Cardiac muscle cell (in vitro differentiated cells and primary cell): ENCODE measurements at places on chromosomes 13 and 19. TPM values are rescaled to one million over a fixed set of nuclear protein-coding genes. Genes with fewer than 3 reads are reported as not detected.

DNA sequence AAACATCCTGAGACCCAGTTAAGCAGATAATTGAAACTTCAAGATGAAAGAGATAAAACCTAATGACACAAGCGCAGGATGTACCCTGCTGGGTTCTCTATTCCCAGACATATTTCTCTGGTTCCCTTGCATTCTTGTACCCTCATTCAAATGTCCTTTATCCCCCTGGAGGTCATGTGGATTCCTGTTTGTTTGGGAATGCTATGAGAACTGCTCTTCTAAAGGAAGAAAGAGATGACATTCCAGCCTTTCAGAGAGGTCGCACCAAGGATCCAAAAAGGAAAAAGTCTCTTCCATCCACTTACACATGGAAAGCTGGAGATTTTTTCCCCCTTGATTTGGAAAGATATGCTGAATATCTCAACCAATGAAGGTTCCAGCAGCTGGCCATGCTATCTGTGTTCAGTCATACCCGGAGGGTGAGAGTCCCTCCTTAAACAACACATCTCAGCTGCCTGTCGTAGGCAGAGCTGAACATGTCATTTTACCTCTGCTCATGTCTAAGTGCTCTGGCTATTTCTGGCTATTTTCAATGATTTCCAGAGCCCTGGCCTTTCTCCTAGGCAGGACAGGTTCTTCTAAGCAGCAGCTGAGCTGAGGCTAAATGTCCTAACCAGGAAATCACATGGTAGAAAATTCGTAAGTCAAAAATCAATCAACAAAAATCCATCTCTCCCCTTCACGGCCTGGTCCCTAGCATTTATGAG, 52.5 kb downstream of the C13orf42 start:
- peaks cover 15% of the 10 kb centered on the region for H3K4me1 ChIP-seq
- peak overlapping the region; percentile 65 for H3K27ac ChIP-seq
- no peaks in the 10 kb centered on the region for H3K27me3 ChIP-seq

DNA sequence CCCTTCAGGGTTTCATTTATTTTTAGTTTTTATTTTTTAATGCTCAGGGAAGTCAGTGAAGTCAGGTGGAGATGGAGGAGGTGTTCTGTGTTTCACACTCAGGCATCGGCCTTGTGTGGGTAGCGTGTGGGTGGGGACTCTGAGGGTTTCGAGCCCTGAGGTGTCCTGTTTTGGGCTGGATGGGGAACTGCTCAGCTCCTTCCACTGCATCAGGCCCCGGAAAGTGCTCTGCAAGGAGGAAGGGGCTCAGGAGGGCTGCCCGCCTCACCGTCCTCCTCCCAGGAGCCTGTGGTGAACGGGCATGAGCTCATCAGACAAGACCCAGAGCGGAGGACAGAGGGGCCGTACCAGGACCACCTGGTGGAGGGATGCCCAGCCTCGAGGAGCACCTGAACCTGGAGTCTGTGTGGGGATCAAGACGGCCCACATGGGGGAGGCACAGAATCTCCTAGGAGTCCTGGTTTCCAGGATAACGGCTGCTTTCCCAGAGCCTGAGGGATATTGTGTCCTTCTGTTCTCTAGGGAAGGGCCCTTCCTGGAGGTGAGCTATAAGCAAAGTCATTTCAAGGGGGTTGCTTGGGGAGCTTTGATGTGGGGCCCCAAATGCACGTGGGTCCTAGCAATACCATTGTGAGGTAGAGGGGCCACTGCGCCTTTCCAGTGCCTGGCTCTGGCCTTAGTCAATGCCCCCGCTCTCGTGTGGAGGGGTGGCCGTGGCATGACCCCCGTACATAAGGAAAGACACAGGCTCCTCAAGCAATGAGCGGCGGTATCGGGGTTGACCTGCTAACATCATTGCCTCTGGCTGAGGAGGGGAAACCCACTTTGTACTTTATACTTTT, 13.5 kb upstream of the GAS6 start:
- no peaks in the 10 kb centered on the region for H3K36me3 ChIP-seq
- H3K4me1 ChIP-seq: peaks cover 25% of the 10 kb centered on the region
- no peaks in the 10 kb centered on the region for H3K27me3 ChIP-seq

DNA sequence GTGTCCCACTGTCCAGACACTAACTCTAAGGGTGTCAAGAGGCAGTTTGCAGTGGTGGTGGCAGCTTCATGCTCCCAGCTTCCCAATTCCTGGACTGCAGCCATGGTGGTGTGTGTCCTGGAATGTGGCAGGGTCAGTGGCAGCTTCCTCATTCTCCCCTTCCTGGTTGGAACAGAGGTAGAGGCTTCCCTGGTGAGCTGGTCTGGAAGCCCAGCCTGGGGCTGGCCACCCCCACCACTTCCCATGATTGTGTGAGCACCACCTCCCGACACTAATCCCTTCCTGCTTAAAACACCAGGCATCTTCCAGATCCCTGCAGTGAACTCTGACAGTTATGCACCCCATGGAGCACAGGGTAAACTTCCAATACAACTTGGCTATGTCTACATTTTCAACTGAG, 134.9 kb downstream of the RAP2A start:
- no peaks in the 10 kb centered on the region for H3K36me3 ChIP-seq
- H3K27me3 ChIP-seq: no peaks in the 10 kb centered on the region
- H3K4me3 ChIP-seq: no peak overlapping the region
- H3K27ac ChIP-seq: no peak overlapping the region

The CEACAM21 gene
- 2.8 and 4.4 TPM in 2 replicates for total RNA-seq

The CEACAM20 gene
- total RNA-seq: not detected in 2 replicates

The WASF3 gene
- 30.2 and 34.5 TPM in 2 replicates for total RNA-seq

DNA sequence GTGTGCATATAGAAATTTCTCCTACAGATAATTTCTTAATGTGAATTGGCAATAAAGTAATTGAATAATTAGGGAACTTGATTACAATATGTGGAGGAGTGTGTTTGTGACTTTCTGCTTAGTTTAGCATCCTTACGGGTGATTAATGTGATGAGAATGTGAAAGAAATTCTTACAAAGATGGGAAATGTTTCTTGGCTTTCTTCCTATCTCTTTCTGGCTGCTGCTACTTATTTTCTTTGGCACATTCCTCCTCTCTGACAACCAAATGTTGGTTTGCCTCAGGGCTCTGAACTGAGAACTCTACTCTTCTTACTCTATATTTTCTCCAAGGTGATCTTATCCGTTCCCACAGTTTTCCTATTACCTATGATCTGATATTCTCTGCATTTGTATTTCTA, 300.1 kb downstream of the TBC1D4 start:
- no peaks in the 10 kb centered on the region for H3K36me3 ChIP-seq
- H3K27ac ChIP-seq: no peak overlapping the region
- no peak overlapping the region for H3K4me3 ChIP-seq
- H3K4me1 ChIP-seq: no peaks in the 10 kb centered on the region
- no peaks in the 10 kb centered on the region for H3K27me3 ChIP-seq
- peak; percentile 93 for DNase-seq

DNA sequence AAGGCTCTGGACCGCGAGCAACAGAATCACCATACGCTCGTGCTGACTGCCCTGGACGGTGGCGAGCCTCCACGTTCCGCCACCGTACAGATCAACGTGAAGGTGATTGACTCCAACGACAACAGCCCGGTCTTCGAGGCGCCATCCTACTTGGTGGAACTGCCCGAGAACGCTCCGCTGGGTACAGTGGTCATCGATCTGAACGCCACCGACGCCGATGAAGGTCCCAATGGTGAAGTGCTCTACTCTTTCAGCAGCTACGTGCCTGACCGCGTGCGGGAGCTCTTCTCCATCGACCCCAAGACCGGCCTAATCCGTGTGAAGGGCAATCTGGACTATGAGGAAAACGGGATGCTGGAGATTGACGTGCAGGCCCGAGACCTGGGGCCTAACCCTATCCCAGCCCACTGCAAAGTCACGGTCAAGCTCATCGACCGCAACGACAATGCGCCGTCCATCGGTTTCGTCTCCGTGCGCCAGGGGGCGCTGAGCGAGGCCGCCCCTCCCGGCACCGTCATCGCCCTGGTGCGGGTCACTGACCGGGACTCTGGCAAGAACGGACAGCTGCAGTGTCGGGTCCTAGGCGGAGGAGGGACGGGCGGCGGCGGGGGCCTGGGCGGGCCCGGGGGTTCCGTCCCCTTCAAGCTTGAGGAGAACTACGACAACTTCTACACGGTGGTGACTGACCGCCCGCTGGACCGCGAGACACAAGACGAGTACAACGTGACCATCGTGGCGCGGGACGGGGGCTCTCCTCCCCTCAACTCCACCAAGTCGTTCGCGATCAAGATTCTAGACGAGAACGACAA, 1.8 kb downstream of the PCDH17 start:
- no peaks in the 10 kb centered on the region for H3K36me3 ChIP-seq
- peak; percentile 10 for DNase-seq
- no peaks in the 10 kb centered on the region for H3K4me1 ChIP-seq
- H3K27ac ChIP-seq: no peak overlapping the region
- peak overlapping the region; percentile 71 for H3K4me3 ChIP-seq
- peaks cover 36% of the 10 kb centered on the region for H3K27me3 ChIP-seq

- no peak overlapping the region for H3K27ac ChIP-seq
- H3K36me3 ChIP-seq: no peaks in the 10 kb centered on the region
- H3K4me1 ChIP-seq: peaks cover 5% of the 10 kb centered on the region
- H3K4me3 ChIP-seq: no peak overlapping the region
These were observed 2.8 kb downstream of the GRK1 start for GRCh38 chr13:113669755-113670341.

DNA sequence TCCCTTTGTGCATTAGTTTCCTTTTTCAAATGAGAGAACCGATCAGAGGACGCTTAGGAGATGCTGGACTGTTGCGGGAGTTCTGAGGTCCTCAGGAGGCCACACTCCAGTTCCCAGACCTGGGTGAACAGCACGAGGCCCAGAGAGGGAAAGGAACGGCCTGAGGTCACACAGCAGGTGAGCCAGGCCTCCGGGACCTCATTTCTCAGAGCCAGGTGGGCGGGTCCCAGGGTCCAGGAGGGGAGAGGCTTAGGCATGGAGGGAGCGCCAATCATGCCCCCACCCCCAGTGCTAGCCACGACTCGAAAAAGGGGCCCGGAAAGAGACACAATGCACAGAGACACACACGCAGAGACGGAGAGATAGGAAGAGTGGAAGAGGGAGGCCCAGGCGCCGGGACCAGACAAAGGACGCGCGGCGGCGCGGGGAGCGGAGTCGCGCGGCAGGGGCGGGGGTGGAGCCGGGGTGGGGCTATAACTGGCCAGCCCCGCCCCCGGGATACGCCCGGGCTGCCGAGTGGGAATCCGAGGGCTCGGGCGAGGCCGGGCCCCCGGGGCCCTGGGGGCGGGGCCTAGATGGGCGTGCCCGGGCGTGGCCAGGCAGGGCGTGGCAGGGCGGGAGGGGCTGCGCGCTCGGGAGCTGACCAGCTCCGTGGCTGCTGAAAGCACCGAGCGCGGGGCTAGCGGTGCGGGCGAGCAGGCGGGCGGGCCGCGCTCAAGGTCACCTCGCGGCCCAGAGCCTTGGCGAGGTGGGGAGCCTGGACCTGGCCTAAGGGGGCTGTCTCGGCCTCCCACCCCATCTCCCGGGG, 1.6 kb downstream of the ELAVL3 start:
- no peak overlapping the region for H3K27ac ChIP-seq
- H3K4me1 ChIP-seq: peaks cover 3% of the 10 kb centered on the region
- H3K36me3 ChIP-seq: no peaks in the 10 kb centered on the region
- no peak overlapping the region for H3K4me3 ChIP-seq

The CARS2 gene
- total RNA-seq: 58.2 and 93.5 TPM in 2 replicates

DNA sequence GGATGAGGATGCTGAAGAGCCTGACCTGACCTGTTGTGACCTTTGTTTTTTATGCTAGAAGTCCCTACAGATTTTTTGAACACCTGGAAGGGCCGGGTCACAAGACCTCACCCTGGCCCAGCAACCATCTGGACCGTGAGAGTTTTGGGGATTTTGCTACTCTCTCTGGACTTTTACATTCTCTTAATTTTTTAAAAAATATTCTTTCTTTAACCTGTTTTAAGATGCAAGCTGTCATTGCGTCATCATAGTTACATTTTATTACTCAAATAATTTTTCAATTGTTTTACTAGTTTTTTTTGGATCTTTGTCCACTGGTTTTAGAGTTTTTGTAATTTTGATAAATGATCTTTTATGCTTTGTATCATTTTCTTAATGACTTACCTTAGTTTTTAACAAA, 7.5 kb downstream of the DKKL1 start:
- no peak overlapping the region for H3K4me3 ChIP-seq
- no peak overlapping the region for H3K27ac ChIP-seq
- no peaks in the 10 kb centered on the region for H3K27me3 ChIP-seq

DNA sequence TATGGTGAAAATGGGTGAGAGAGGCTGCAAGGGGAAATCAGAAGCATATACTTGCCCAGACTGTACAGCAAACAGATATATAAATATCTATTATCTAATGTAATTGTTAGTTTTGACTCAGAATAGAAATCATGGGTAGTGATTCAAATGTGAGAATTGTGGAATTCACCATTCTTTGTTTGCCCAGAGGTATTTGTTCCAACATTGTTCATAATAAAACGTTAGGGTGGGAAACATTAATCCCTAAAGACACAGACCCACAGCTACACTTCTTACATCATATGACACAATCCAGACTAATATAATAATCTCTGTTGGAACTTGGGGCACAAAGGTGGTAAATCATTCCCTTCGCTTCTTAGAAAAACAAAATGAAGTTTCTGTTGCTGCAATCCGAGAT, 646.5 kb upstream of the SLITRK6 start:
- no peak overlapping the region for H3K4me3 ChIP-seq
- no peaks in the 10 kb centered on the region for H3K4me1 ChIP-seq
- no peaks in the 10 kb centered on the region for H3K36me3 ChIP-seq
- no peaks in the 10 kb centered on the region for H3K27me3 ChIP-seq

The ANGPTL8 gene
- 1.5 TPM in 1 of 2 replicates, not detected in the other for total RNA-seq

The RNF225 gene
- total RNA-seq: 3.1 TPM in 1 of 2 replicates, not detected in the other

GRCh38 chr13:91572439-91572838, 174.0 kb downstream of the GPC5 start:
- H3K4me3 ChIP-seq: no peak overlapping the region
- DNase-seq: no peak
- no peak overlapping the region for H3K27ac ChIP-seq
- H3K27me3 ChIP-seq: no peaks in the 10 kb centered on the region
- no peaks in the 10 kb centered on the region for H3K36me3 ChIP-seq

GRCh38 chr19:8320564-8321066, 560 bp downstream of the NDUFA7 start:
- peaks cover 5% of the 10 kb centered on the region for H3K36me3 ChIP-seq
- H3K27ac ChIP-seq: peak overlapping the region; percentile 91
- DNase-seq: peak; percentile 15

DNA sequence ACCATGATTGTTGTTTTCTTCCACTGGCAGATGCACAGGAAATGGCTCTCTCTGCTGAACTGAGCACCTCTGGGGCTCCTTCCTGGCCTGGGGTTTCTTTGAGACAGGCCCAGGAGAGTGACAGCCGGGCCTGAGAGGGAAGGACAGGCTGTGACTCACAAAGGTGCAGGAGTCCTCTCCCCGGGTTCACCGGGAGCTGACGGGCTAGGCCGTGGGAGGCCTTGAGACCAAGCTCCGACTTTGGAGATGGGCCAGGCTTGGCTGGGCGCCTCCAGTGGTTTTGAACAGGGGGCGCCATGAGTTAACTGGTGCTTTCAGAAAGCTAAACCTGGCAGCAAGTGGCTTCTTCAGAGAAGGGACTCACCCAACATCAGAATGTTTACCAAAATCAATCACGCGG, 143.4 kb downstream of the URI1 start:
- no peak overlapping the region for H3K4me3 ChIP-seq
- H3K27me3 ChIP-seq: no peaks in the 10 kb centered on the region
- no peaks in the 10 kb centered on the region for H3K4me1 ChIP-seq
